ENCODE measurements at places on chromosomes 11 and 22.

- H3K27me3 ChIP-seq = no peaks in the 10 kb centered on the region
- DNase-seq = no peak
- H3K27ac ChIP-seq = no peak overlapping the region
- H3K36me3 ChIP-seq = peaks cover 24% of the 10 kb centered on the region
- H3K4me3 ChIP-seq = no peak overlapping the region
- H3K4me1 ChIP-seq = no peaks in the 10 kb centered on the region
Measured at GRCh38 chr11:6452219-6452618, 11.4 kb upstream of the HPX start.

- no peaks in the 10 kb centered on the region for H3K27me3 ChIP-seq
- H3K4me1 ChIP-seq = peaks cover 12% of the 10 kb centered on the region
- peaks cover 100% of the 10 kb centered on the region for H3K36me3 ChIP-seq
- H3K4me3 ChIP-seq = no peak overlapping the region
Measured at GRCh38 chr11:88327061-88327460, 10.5 kb downstream of the CTSC start.

DNA sequence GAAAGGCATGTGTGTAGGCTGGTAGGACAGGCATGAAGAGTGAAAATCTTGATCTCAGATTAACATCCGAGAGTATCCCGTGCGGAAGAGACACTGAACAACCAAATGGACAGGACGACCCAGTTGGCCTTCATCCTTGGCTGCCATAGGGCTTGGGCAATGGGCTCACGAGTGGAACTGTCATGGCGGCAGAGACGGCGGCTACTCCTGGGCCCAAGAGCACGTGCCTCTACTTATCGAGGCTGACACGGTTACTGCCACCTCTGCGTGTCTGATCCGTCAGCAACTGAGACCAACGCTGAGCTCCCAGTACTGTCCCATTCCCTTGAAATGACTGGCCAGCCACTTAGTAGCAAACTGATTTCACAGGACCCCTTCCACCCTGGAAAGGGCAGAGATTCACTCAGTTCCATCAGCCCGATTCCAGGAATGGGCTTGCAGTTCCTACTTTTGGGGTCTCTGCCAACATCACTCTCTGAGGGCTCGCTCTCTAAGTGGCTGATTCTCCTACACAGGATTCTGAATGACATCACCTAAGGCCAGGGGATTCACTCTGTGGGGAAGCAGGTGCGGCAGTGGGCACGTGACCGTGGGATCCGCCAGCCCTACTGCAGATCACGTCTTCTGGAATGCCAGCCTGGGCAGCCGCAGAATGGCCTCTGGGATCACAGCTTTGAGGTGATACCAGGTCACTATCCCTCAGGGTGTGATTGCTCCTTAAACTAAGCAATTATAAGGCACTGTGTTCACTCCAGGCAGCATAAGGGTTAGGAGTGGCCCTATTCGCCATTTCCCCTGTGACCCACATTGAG is 97.8 kb downstream of the RPS6KA4 start:
- H3K36me3 ChIP-seq = no peaks in the 10 kb centered on the region
- no peak overlapping the region for H3K4me3 ChIP-seq
- no peaks in the 10 kb centered on the region for H3K27me3 ChIP-seq
- H3K27ac ChIP-seq = no peak overlapping the region
- H3K4me1 ChIP-seq = no peaks in the 10 kb centered on the region
- DNase-seq = no peak

GRCh38 chr11:119578521-119579191 is 150.3 kb downstream of the NECTIN1 start:
- no peaks in the 10 kb centered on the region for H3K27me3 ChIP-seq
- H3K36me3 ChIP-seq = no peaks in the 10 kb centered on the region
- no peak overlapping the region for H3K4me3 ChIP-seq

DNA sequence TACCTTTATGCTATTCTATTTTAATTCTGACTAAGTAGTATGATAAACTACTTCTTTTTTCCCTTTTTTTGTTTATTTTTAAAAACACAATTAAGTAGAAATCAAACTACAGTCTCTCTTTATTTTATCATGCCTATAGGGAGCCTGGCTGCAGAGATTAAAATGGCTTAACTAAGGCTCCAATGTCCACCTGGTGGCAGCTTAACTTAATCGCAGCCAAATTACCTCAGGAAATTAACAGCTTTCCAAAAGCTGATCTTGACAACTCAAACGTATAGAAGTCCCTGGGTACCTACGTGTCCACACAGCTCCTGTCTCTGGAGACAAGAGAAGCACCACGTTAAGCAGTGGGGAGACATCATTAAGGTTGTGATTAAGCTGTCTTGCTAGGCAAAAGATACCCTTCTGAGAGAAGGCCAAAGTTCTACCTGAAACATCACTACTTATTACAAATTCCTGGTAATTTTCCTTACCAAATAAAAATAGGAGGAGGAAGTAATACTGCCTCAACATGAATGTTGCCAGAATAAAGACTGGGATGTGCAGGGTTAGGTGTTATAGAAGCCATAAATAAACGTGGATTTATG is 63.2 kb upstream of the SNX19 start:
- no peaks in the 10 kb centered on the region for H3K36me3 ChIP-seq
- no peak overlapping the region for H3K4me3 ChIP-seq
- no peaks in the 10 kb centered on the region for H3K4me1 ChIP-seq

Measured in RWPE2 (cell line).